ENCODE measurements at places on chromosomes 2 and 18.

DNA sequence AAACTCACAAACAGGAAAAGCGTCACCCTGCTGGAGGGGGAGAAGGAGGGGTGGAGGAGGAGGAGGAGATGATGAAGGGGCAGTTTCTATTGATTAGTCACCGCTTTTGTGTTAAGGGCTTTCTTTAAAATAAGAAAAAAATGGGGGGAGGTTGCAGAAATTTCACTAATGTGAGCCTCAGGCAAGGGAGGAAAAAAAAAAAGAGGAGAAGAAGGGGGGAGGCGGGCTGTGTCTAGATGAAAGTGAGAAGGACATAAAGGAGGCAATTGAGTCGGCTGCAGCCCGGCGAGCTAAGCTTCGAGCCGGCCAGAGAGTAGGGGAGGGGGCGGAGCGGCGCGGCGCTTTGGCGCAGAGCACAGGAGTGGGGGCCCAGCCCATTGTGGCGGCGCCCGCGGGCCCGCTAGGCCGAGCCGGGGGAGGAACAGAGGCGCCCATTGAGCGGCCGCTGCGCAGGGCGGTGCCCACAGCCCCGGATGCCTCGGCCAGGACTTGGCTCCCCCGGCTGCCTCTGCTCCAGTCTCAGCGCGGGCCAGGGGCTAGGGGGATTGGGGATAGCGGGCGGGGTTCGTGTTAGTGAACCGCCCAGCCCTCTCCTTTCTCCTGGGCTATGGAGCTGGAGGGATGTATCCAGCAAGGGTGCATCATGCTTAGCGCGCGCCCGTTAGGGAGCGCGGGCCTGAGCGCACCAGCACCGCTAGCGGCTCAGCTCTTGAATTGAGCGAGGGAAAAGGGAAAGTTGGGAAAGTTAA, 7.9 kb downstream of the PAX3 start:
- no peak for DNase-seq

GRCh38 chr2:7454592-7454991, 537.4 kb downstream of the RNF144A start:
- DNase-seq = no peak

DNA sequence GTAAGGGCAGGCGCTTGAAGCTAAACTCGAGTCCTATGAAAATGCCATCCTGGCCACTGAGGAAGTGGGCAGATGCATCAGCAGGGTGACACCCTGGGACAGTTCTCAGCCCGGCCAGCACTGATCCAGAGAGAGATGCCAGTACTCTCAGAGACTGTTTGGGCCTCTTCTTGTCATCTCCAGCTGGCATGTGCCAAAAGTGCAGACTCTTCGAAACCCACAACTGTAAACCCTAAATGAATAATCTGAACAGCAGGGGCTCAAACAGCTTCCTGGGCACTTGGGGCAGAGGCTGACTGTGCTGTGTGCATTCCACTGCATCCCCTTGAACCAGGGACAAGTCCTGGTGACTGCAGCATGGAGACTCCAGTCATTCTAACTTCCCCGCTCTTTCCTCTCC, 204.2 kb upstream of the SMAD2 start:
- DNase-seq = no peak

DNA sequence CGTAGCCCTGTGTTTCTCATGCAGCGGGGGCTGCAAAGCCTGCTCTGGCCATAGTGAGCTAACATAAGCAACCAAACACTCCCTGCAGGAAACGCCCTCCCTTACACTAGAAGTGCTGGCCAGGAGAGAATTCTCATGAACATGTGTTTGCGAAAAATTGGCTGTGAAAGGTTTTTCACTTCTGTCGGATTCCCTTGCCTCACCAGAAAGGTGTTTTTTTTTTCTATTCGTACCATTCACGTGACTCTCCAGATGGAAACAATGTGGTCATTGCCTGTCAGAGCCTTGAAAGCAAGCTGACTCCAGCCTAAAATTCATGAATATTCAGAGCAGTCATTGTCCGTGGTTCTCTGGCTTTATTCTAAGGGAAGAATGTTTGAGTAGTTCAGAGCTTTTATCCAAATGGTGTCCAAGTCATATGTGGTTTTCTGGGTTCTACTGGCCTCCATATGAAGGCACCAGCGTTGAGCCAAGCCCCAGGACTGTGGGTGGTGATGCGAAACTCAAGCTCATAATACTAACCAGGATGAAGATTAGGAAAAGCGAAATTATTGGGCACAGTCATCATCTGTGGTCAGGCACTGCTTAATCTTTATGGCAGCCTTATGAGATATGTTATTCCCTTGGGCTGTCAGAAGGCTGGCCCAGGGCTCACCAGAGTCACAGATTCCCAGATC, 236.4 kb downstream of the ALPK2 start:
- DNase-seq = no peak

DNA sequence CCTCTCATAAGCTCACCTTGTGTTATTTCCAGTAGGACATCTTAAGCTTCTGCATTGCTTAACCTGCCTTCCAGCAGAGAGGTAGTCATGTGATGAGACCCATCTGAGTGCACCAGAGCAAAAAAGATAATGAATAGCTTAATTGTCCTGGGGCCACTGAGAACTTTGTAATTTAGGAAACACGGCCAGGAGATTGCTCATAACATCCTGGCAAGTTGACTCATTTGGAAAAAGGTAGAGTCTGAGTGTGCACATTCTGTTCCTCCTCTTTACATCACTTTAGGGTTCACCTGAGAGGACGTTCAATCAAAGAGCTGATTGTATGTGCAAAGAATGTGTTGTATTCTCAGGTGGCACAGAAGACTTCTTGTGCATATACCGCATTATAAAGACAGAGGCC, 830.2 kb upstream of the SOX11 start:
- DNase-seq = no peak

- DNase-seq = no peak
Measured at GRCh38 chr2:207437524-207438143, 92.1 kb upstream of the CREB1 start.

GRCh38 chr2:12399240-12399639, 317.5 kb upstream of the TRIB2 start:
- DNase-seq = no peak

GRCh38 chr18:3466045-3466444, 16.1 kb downstream of the TGIF1 start:
- DNase-seq = no peak

- DNase-seq = no peak
Measured at GRCh38 chr2:217622205-217623060, 380.4 kb downstream of the TNS1 start.

- DNase-seq = no peak
Measured at GRCh38 chr2:146873646-146874259, 971.1 kb upstream of the ACVR2A start.

- no peak for DNase-seq
Measured at GRCh38 chr2:210072922-210073509, 70.6 kb downstream of the RPE start.

- DNase-seq = no peak
Measured at GRCh38 chr2:229380101-229380625, 109.1 kb upstream of the PID1 start.

DNA sequence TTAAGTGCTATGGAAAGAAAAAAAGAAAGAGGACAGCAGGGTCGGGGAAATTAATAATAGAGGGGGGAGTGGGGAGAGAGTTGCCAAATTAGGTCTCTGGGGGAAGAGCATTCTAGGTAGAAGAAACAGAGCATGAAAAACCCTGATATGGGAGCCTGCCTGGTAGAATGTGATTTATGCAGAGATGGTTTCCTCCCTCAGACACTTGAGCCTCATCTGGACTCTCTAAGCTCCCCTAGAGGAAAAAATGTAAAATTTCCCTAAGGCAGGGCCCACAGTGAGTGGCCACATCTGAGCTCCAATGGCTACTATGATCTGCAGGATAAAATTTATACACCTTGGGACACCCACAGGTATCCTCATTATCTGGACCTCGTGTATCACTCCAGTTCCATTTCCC, 20.6 kb upstream of the EPAS1 start:
- no peak for DNase-seq

DNA sequence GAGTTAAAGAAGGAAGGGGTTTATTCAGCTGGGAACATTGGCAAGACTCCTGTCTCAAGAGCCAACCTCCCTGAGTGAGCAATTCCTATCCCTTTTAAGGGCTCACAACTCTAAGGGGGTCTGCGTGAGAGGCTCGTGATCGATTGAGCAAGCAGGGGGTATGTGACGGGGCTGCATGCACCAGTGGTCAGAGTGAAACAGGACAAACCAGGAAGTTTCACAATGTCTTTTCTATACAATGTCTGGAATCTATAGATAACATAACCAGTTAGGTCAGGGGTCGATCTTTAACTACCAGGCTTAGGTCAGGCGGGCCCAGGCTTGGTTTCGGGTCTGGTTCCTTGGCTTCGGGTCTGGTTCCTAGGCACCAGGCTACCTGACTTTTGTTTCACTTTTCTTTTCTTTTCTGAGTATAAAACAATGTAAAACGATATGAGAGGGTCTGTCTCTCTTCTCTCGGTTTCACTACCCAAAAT, 30.1 kb upstream of the LIPG start:
- DNase-seq = no peak
